ENCODE measurements at places on chromosomes 7 and 10.

DNA sequence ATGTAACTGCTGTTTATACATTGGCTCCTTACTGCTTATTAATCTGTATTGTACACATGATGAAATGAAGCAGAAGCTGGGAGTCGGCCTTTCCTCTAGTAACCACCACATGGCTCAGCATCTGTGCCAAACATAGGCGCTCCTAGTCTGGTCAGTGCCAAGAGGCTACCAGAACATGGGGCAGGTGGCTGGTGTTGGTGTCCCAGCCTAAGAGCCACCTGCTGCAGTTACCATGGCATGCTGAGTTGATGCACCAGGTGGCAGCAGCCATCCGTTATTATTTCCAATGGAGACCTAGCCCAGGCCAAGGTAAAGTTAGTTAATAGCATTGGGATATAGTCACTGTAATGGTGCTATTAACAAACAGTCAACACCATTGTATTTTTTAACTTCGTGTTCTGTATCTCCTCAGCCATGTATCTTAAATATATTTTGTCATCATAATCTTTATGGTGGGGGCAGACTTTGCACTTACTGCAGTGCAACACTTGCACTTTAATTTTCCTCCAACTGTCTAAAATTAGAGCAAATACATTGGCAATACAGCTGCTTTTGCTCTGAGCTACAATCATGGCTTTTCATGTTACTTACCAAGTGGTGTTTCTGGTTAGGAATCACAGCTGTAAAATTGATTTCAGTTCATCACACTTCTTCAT, 33.1 kb downstream of the HBP1 start:
- DNase-seq = no peak

- no peak for DNase-seq
Observed at GRCh38 chr7:106057962-106058927, 53.9 kb downstream of the SYPL1 start.

DNA sequence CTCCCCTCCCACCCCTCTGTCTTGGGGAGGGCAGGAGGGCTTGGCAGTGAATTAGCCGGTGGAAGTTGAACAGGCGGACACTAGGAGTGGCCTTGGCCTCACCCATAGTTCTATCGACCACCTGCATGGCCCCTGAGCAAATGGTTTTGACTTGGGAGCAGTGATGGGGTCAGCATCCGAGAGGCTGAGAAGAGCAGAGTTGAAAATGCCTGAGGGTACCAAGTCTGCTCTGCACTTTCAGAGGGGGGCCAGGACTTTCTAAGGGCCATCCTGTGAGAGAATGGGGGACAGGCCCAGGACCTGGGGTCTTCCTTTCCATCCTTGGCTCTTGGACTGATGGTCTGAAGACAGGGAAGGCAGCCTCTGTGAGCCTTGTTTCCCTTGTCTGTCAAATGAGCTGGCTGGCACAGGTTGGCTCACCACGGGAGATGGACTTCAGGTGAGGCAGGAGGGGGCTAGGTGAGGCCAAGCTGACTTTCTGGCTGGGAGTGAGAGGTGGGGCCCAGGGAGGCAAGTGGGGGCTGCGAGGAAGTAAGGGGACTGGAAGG, 29.4 kb downstream of the CDH23 start:
- DNase-seq = no peak

GRCh38 chr10:59595593-59595992, 114.1 kb downstream of the SLC16A9 start:
- no peak for DNase-seq

DNA sequence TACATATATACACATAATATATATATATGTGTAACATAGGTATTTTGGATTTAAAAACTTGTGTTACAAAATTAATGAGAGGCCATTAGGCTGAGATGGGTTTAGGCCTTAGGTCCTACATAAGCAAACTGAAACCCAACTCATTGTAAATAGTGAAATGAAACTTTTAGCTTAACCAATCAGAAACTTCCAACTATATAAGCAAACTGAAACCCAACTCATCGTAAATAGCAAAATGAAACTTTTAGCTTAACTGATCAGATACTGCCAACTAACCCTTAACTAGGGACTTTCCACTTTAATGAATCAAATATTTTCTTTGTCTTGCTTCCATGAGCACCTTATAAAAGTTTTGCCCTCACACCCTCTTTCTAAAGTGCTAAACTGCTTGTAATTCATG, 17.3 kb upstream of the SAMD9L start:
- no peak for DNase-seq

DNA sequence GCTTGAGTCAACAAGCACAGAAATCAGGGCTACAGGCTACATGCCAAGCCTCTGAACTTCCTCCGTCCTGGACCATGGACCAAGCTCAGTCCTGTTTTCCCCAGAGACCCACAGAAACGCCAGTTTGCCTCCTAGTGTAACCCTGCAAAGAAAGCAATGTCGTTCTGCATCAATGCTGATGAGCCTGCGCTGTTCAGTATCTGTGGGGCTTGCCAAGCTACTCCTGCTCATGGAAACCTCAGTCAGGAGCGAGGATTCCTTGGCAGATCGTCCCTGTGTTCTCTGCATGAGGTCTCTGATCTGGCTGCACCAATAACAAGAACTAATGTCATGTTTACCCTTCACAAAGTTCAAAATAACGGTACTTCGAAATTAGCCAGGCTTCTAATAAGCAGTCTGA, 495.5 kb upstream of the C7orf33 start:
- DNase-seq = no peak

GRCh38 chr7:129210256-129210988, 14.4 kb upstream of the AHCYL2 start:
- peak; percentile 59 for DNase-seq

- DNase-seq = no peak
Observed at GRCh38 chr7:41624818-41625217, 78.1 kb downstream of the INHBA start.

GRCh38 chr7:115260381-115260780, 338.5 kb downstream of the MDFIC start:
- DNase-seq = no peak

GRCh38 chr7:151978616-151979015, 22.4 kb downstream of the GALNTL5 start:
- DNase-seq = no peak

GRCh38 chr10:30118590-30118989, 59.2 kb upstream of the JCAD start:
- no peak for DNase-seq

DNA sequence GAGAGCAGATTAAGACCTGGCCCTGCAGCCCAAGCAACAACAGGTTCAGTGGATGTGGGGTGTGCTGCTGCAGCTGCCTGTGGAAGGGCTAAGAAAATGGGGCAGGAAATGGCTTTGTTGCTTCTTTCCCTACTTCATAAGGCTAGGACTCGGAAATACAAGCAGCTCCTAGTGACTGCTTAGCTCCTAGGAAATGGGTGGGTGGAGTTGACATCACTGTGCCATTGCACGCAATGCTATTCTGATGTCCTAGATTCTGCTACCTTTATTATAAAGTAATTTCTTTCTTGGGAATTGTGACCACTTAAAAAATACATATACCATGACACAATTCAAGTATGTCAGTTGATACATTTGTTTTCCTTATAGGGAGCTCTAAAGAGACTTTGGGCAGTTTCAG, 155.8 kb downstream of the FANK1 start:
- DNase-seq = no peak

DNA sequence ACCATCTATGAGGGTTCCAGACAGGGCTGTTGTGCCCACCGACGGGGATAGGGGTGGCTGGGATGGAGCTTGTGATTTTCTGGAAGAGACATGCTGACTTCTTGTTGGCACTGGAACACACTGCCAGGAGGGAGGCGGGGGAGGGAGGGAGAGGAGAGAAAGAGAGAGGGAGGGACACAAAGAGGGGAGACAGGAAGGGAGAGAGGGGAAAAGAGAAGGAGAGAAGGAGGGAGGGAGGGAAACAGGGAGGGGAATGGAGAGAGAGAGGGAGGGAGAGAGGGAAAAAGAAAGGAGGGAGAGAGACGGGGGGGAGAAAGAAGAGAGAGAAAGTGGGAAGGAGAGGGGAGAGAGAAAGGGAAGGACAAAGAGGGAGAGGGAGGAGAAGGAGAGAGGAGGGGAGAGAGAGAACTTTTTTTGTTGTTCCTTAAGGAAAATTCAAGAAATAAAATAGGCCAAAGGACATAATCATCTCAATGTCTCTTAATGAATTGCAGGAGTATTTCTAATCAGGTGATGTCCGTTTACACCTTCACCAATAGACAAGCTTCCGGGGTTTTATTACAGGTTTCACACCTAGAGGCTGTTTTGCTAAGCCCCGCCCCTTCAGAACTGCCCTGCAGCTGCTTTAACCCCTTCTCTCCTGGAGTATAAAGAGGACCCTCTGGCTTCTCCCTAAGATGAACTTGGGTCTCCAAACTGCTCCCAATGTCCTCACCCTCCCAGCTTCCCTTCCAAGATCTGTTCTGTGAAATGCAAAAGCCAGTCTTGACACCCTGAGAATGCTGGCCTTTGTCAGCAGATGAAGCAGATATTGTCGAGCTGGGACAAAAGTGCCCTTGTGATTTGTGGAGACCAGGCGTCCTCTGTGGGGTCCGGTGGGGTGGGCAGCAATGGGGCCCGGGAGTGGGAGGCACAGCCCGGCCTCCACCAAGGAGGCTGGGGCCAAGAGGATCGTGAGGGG, 82.0 kb upstream of the GTF2IRD1 start:
- no peak for DNase-seq

GRCh38 chr10:62658516-62658915, 146.0 kb upstream of the ADO start:
- no peak for DNase-seq

DNA sequence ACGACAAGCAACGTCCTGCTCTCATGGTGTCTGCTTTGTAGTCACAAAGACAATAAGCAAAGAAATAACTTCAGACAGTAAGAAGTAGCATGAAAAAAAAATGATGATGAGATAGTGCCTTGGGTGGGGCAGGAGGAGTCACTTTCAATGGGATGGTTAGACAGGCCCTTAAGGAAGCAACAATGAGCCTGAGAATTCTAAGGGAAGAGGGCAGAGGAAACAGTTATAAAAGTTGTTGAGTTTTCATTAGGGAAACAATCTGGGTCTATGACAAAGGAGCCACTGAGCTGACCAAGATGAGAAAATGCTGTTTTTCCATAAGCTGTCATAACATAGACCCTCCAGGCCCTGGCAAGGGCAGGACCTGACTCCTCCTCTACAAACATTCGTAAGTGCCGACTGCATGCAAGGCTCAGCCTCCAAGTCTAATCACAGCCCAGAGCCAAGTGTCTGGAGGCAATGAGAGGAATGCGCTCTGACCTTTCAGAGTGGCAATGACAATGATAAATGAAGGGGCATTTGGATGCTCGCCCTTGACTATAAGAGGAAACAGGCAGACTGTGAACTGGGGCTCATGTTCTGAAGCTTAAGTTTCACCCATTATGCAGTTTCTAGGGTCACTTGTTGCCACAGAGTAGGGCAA, 43.7 kb downstream of the PPP1R3C start:
- no peak for DNase-seq

DNA sequence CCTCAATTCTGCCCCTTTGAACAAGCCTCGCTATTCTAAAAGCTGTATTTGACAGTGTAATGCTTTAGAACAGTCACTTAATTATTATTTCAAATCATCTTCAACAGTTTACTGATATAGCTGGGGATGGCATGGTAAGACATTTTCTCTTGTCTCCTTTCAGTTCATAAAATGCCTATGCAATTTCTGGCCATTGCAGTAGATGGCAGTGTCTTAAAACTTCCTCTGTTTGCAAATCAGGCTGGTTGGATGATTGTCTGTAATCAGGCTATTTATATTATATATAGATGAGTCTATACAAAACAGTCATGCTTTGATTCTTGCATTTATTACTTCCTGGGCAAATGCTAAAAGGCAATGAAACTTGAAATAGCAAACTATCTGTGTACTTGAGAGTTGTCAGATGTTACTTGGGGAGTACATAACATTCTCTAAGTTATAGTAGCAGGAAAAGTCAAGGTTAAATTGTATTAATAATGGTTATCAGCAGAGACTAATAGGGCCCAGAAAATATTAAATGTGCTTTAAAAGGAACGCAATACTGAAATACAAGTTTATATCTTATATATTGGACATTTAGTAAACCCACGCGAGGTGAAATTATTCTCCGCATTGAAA, 55.5 kb upstream of the LHFPL3 start:
- DNase-seq = no peak

GRCh38 chr10:70557086-70557845, 45.3 kb downstream of the PRF1 start:
- DNase-seq = no peak

DNA sequence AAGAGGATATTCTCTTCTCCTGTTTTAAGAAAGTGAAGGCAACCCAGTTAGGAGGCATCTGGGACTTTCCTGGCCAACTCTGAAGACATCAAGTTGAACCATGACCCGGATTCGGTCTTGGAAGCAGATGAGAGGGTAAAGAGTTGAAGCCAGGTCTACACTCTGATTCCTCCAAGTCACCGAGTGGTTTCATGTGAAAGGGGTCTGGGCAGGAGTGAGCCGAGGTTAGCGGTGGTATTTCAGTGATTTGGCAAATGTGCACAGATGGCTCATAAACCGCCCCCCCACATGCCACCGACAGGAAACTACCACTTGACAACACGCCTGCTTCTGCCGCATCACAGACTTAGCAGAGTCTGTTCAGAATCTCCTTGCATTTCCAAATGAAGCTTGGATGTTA, 11.4 kb upstream of the REPIN1 start:
- DNase-seq = peak; percentile 31

DNA sequence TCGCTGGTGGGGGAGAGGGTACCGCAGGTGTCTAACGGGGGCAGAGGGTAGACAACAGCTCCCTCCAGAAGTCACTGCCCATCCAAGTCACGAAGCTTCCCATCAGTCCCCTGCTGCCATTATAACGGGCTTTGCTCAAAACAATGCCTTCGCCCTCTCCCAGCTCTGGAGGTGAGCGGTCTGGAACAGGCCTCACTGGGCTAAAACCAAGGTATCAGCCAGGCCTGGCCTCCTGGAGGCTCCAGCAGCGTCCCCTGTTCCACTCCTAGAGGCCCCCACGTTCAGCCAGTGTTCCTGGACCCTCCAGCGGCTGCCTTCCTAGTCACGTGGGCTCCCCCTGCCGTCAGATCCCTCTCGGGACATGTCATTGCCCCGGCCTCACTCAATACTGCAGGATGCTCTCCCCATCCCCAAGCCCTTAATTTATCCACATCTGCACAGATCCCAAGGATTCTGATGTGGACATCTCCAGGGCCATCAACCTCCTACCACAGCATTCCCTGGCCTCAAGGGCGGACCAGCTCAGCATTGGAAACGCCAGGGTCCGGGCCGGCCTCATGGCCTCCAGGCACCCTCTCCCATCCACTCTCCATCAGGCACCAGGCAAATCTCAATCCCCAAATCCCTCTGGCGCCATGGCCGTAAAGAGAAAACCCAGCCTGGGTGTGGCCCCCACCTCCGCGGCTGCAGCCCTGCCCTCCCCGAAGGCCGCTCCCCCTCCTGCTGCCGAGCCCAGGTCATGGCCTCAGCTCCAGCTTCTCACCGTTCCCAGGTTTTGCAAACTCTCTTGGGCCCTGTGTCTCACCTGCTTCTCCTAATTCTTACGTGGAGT, 104.1 kb upstream of the FAM20C start:
- no peak for DNase-seq

Data from stimulated activated CD4-positive, alpha-beta T cell treated with anti-CD3 and anti-CD28 coated beads, Interleukin-1b, Interleukin-23, amount 100 ng/mL, for 24 hours (primary cell).